Fibroblast of skin of abdomen (primary cell): ENCODE measurements at places on chromosomes 11 and 22.
A peak's percentile ranks its signal among the peaks of the same experiment; 100 is the strongest.

GRCh38 chr11:95229199-95229992, 1.6 kb downstream of the SESN3 start:
- DNase-seq: peak; percentile 17

DNA sequence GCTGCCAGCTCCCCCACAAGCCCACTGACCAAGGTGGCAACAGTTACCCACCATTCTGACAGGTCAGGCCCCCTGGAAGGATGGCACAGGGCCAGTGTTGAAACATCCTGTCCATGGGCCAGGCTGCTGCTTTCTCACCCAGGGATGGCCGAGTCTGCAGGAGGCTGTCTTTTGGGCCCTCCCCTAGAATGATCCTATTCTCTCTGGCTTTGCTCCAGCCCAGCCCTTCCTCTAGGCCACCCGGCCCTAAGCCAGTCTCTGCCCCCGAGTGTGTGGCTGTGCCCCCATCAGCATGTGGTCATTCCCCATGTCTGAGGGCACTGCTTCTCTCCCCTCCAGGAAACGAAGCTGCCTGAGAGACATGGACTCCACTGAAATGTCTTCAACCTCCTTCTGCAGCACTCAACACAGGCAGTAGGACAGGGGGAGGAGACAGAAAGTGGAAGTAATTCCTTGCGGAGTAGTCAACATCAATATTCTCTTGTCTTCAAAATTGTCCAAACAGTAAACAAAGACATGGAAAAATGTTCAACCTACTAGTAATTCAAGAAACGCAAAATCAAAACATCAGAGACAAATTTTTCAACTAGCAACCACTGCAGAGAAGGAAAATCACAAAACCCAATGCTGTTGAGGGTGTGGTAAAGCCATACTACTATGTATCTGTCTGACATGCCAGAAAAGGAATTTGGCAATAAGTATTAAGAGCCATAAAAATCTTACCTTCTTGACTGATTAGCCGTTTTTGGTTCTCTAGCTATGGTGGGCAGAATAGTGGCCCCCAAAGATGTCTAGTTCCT, 5.1 kb upstream of the SCARF2 start:
- DNase-seq: no peak

GRCh38 chr11:70158201-70158600, 44.9 kb upstream of the FADD start:
- no peak for DNase-seq

GRCh38 chr22:37986371-37986770, 2.0 kb upstream of the SOX10 start:
- DNase-seq: no peak

- peak; percentile 42 for DNase-seq
Observed at GRCh38 chr11:106398502-106399075, 321.1 kb downstream of the AASDHPPT start.

DNA sequence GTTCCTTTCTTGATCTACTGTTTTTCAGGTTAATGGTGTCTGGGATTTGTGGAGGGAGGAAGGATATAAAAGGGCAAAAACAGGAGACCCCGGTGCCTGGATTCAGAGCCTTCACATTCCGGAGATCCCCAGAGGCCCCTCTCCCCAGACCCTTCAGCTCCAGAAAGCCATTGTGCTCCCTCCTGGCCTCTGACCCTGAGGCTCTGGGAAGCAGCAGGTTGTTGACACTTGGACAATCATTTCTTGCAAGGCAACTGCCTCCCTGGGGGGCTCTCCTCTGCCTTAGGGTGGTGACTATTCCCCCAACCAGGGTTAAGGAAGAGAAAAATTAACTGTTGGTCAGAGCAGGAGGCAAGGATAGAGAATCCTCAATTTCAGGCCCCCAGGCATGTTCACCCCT, 86.9 kb upstream of the NNMT start:
- no peak for DNase-seq

DNA sequence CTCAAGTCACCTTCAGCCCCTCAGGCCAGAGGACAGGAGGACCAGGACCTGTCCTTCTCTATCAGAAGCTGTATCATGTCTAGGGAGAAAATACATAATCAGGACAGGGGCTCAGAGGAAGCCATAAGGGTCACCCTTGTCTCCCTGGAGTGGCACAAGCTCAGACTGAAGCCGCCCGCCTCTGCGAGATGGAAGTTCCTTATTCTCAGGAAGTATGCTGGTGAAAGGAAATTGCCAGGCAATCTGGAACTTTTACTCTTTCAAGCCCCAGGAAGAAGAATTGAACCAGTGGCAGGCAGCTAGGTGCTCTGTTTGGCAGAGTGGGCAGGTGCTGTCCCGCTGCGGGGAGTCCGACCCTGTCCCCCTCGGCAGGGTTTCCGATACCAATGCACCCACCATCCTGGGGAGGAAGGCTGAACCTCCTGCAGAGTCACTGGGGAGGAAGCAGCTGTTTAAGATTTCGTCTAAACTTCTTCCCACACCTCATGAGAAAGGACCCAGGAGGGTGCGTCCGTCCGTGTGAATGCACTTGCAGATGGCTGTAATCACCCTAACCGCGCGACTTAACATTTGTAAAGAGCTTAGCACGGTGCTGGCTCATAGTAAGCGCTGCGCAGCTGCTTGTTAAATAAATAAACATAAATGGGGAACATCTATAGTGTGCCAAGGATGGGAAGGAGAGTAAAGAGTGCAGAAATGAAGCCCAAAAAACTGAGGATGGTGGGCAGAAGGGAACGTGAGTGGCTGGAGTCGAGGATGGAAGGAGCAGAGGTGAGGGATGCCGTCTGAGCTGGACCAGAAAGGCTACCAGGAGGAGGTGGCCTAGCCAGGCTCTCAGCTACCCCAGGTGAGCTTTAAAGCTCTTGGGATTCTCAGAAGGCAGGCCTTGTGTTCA, 5.0 kb upstream of the ANO1 start:
- DNase-seq: no peak

DNA sequence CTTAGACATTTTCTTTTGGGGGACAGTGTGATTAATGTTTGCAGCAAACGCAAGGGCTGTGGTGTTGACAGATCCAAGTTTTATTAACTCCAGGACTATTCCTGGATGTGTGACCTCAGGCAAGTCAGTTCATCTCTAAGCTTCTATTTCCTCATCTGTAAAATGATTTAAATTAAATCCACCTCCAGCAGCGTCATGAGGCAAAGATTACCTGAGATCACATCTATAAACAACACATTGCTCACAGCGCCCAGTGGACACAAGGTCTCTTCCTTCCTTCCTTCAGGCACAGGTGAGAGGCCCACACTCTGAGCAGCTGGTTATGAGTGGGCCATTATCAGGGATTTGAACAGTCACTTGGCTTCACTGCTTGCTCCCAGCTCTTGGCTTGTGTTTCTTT, 111.2 kb upstream of the RASSF10 start:
- DNase-seq: peak; percentile 54

- peak; percentile 33 for DNase-seq
Observed at GRCh38 chr11:79547256-79547655, 106.4 kb upstream of the TENM4 start.

GRCh38 chr11:124623861-124624525, 1.3 kb downstream of the TBRG1 start:
- DNase-seq: no peak

DNA sequence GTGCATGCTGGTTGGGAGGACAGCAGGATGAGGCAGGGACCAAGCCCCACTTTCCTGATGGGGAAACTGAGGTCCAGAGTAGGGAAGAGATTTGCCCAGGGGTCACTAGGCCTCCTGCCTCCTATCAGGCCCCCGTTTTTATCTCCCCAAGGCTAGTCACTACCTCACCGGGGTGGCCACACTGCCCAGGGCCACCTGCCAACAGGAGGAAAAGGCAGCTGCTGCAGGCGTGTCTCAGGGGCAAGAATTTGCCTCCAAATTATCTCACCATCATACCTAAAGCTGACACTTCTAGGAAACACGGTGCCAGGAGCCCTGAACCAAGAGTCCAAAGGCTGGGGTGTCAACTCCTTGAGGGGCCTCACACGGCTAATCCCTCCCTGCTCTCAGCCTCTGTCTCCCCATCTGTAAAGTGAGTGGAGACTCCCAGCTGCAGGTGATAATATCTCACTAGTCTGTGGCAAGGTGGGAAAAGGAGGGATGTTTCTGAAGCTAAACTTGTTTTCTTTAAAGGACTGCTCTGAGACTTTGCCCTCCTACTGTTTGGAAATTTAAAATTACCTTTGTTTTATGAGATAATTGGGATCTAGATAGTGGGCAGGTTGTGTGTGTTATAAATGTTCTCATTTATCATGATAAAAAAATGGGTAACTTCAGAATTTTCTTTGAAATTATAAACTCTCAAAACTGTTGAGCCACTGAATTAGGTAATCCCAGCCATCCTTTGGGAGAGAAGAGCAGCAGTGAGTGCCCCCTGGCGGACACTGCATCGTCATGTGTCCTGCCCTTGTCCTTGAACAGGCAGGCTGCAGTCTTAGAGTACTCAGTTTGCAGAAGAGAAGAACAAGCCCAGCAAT, 60.0 kb downstream of the MYO7A start:
- DNase-seq: peak; percentile 58

GRCh38 chr11:279040-279965, 1.1 kb downstream of the NLRP6 start:
- no peak for DNase-seq

DNA sequence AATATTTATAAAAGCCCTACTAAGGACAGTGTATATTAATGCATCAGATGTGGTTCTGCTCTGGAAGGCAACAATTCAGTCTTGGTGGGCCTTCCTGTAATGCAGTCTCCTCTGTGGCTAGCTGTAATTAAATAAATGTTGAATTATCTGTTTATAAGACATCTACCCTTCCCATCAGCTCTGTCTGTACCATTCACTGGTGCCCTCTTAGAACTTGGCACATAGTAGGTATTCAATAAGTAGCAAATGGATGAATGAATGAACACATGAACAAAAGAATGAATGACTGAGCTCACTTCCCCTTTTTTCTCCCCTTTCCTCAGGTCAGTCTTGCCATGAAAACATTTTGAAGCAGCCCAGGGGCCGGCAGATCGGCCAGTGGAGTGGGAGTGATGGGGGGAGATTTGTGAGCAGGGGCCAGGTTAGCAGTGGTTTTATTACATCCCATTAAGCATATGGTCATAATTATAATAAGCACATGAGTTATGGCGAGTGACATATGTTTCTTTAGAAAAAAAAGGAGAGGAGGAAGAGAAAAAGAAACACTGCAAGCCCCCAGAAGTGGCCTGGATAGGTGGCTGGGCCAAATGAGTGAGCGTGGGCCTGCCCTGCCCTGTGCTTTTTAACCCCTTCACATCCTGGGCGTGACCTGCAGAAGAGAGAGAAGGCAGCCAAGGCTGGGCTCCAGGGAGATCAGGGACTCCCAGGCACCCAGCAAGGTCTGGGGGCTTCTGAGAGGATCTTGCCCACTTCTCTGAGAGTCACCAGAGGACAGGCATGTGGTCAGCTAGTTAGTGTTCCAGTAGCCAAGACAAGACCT, 48.6 kb upstream of the CD82 start:
- DNase-seq: no peak

DNA sequence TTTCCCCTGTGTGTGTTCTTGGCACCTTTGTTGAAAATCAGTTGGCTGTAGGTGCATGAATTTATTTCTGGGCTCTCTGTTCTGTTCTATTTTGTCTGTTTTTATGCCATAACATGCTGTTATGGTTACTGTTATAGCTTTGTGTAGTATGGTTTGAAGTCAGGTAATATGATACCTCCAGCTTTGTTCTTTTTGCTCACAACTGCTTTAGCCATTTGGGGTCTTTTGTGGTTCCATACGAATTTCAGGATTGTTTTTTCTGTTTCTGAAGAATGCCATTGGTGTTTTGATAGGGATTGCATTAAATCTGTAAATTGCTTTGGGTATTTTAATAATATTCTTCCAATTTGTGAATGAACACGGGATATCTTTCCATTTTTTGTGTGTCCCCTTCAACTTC, 4.7 kb downstream of the PEX26 start:
- no peak for DNase-seq

DNA sequence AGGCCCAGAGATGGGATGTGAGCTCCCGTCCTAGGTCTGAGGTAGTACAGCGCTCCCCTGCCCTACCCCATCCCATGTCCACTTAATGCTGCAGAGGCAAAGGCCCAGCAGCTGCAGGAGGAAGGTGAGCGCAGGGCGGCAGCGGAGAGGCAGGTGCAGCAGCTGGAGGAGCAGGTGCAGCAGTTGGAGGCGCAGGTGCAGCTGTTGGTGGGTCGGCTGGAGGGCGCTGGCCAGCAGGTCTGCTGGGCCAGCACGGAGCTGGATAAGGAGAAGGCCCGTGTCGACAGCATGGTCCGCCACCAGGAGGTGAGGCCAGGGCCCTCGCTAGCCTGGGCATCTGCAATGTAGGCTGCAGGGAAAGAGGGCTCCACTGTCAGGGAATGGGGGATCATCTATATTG, 15.2 kb downstream of the CCDC157 start:
- no peak for DNase-seq

- DNase-seq: no peak
Observed at GRCh38 chr11:12390687-12391110, 13.3 kb downstream of the PARVA start.

DNA sequence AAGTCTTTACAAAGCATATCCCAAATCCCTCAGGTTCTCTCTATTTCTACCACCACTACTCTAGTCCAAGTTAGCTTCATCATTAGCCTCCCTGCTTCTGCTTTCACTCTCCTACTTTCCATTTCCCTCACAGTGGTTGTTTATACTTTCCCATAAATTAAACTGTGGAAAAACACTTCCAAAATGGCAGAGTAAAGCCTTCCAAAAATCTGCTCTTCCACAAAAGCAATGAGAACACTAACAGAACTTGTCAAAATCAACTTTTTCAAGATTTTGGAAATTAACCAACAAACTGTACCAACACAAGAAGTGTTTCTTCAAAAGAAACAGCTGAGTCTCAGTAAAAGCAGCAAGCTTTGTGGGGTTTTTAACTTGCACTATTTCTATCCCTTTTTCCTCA, 71.8 kb downstream of the TTC28 start:
- DNase-seq: no peak

DNA sequence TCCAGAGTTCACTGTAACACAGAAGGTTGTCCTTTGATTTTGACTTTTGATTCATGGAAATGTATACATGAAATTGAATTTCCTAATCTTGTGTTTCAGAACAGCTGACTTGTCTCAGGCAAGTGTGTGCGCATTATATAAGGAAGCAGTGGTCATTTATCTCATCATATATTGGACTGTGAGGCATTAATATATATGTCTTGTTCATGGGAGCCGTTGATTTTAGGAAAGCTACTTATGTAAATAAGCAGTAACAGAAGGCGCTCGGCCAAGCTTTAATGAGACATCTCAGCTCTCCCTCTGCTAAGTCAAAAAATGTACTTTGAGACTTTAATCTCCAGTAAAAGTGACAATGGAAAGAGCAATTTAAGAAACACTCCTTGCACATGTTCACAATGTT, 100.5 kb downstream of the PDHX start:
- DNase-seq: no peak

- no peak for DNase-seq
Observed at GRCh38 chr11:134443246-134443645, 31.2 kb upstream of the B3GAT1 start.
